ENCODE measurements at places on chromosomes 2 and 18.

GRCh38 chr2:176192351-176192750 is 3.9 kb downstream of the HOXD1 start:
- no peak for DNase-seq

DNA sequence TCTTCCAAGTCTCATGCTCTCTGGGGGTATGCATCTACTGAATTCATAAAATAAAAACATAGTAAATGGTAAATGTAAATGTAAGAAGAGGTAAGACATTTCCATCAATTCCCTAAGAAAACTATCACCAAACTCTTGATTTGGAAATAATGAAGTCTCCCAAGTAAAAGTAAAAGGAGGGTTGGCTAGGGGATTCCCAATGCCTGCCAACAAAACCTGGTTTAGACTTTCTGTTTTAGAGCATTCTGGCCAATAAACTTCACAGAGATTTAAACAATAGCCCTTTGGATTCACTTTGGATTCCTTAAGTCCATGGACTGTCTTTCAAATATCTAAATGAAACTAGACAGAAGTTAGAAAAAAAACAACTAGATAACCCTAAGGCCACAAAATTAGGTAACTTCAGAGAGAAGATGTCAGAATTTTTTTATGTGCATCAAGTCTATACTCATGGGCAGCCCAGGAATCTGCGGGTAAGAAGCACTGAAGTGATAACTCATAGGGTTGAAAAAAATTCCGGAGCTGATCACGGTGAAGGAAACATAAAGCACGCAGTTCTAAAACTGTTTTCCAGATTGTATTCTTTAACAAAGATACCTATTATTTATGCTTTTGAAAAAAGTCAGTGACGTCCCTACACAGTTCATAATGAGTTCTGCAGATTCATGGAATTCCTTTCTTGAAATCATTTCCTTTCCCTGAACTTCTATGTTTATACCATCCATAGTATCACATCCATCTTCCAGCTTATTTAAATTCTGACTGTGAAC is 263.6 kb downstream of the AFF3 start:
- DNase-seq: peak; percentile 33

- peak; percentile 33 for DNase-seq
These were observed 54.1 kb downstream of the CDC42EP3 start for GRCh38 chr2:37617119-37617892.

- DNase-seq: peak; percentile 72
These were observed 26.4 kb upstream of the TFPI start for GRCh38 chr2:187580462-187581124.

GRCh38 chr18:22542406-22542835 is 124.7 kb upstream of the CTAGE1 start:
- DNase-seq: no peak

GRCh38 chr2:40507432-40507831 is 55.5 kb upstream of the SLC8A1 start:
- peak; percentile 49 for DNase-seq

- DNase-seq: no peak
These were observed 9.6 kb downstream of the TMEM177 start for GRCh38 chr2:119688616-119689015.

Measured in suppressor macrophage treated with lipopolysaccharide for 4 hours (primary cell).